Adipocyte (in vitro differentiated cells): ENCODE measurements at places on chromosomes 6 and 20.

GRCh38 chr6:163648868-163649267, 234.3 kb downstream of the QKI start:
- DNase-seq, result no peak

DNA sequence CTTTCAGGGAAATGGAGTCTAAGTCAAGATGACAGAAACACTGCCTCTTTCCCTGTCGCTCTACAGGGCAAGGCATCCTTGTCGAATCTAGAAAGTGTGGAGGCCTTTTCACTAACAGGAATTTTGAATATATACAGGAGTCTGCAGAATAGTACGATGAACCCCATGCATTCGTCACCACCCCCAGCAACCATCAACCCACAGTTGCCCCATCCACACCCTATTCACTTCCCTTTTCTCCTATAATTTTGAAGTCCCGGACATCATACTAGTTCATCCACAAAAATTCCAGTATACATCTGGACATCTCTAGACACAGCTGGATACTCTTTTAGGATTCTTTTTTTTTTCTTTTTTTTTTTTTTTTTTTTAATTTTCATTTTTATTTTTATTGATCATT, 80.7 kb upstream of the RIN2 start:
- DNase-seq, result no peak

DNA sequence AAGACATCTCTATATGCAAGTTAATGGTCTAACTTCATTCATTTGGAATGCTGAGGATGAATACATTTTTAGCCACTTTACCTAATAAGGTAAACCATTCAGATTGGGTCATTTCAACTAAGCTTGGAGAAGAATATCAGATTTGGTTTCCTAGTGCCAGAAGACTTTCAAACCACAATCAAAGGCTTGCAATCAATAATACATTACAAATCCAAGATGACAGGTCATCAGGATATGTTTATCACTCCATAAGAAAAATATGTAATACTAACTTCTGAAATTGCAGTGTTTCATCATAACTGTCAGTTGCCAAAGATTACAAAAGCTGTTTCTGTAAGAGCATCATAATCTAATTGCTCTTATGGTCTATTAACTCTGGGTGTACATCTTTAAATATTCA, 654.0 kb downstream of the COL12A1 start:
- peak; percentile 62 for DNase-seq

GRCh38 chr6:38498805-38499445, 140.8 kb downstream of the BTBD9 start:
- DNase-seq, result no peak

- no peak for DNase-seq
Measured at GRCh38 chr6:68675548-68675947, 40.5 kb downstream of the ADGRB3 start.

- DNase-seq, result peak; percentile 65
Measured at GRCh38 chr6:20978151-20978614, 443.9 kb downstream of the CDKAL1 start.

- DNase-seq, result no peak
Measured at GRCh38 chr6:130105996-130106704, 87.8 kb downstream of the L3MBTL3 start.

- DNase-seq, result no peak
Measured at GRCh38 chr6:41785254-41785653, 2.2 kb upstream of the TOMM6 start.
